ENCODE measurements at places on chromosomes 1 and 21.

DNA sequence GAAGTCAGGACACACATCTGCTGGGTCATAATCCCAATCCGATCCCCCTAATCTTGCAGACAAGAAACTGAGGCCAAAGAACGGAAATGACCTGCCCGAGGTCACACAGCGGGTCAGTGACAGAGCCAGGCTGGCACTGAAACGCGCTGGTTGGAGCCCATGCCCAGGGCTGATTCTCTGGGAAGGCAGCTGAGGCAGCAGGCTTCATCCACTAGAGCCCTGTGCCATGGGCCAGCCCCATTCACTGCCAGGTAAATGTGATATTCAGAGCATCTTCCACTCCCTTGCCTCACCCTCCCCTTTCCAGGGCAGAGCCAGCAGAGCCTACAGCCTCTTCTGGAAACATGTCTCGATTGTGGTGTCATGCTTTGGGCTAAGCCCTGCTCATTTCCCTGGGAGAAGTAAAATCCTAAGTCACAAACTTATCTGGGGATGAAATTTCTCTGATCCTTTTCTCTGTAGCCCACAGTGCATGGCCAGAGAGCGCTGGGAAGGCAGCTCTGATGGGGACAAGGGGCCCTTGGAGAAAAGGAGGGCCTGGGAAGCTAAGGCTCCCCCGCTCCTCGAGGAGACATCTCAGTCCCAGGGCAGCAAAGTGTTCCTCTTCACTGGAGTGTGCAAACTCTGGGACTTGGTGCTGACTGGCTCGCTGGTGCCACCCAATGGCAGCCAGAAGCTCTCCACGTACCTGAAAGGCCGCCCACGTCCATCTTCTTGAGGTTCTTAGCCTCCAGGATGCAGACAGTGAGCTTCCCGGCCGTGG is 110.4 kb downstream of the SYT2 start:
- peak; percentile 57 for DNase-seq
- no peaks in the 10 kb centered on the region for H3K27me3 ChIP-seq
- H3K4me1 ChIP-seq, result no peaks in the 10 kb centered on the region
- H3K4me3 ChIP-seq, result no peak overlapping the region

- no peak overlapping the region for H3K4me3 ChIP-seq
- H3K27me3 ChIP-seq, result peaks cover 57% of the 10 kb centered on the region
- peaks cover 17% of the 10 kb centered on the region for H3K4me1 ChIP-seq
Measured at GRCh38 chr1:1034439-1034781, 14.5 kb downstream of the AGRN start.

- H3K36me3 ChIP-seq, result no peaks in the 10 kb centered on the region
- H3K4me1 ChIP-seq, result peaks cover 8% of the 10 kb centered on the region
- H3K27me3 ChIP-seq, result no peaks in the 10 kb centered on the region
- DNase-seq, result peak; percentile 86
- no peak within 1 kb of the TSS for H3K27ac ChIP-seq
Measured at GRCh38 chr1:109397581-109398342, at the start of gene SORT1. Gene SORT1 (minus strand): TSS chr1:109397918. CDS start chr1:109397892, 26 bp downstream.

DNA sequence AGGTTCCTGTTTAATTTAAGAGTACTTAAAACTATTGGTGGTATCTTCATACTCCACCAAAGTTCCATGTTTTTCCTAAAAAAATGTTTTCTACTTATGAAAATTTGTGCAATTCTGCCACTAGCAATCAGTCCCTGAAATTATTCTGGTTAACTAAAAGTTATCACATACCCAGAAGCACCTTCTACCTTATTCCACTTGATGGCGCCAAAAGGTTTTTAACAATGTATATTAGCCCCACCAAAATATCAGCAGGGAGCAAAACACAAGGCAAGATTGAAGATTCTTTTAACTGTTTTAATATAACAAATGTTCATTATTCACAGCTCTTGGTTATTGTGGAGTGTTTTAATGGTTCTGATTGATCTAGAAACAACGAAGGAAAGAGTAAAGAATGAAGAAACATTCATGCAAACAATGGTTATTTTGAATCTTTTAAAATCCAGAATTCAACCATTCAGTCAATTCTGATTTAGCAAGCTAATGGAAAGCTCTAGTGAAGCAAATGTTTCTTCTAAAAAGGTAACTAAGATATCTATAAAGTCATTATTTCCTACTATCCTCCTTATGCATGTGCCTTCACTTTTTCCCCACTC is 67.2 kb downstream of the TTLL7 start:
- H3K36me3 ChIP-seq, result no peaks in the 10 kb centered on the region
- no peaks in the 10 kb centered on the region for H3K27me3 ChIP-seq
- H3K27ac ChIP-seq, result no peak overlapping the region
- no peak overlapping the region for H3K4me3 ChIP-seq

- no peak overlapping the region for H3K4me3 ChIP-seq
- peaks cover 20% of the 10 kb centered on the region for H3K4me1 ChIP-seq
- DNase-seq, result no peak
- H3K27ac ChIP-seq, result no peak overlapping the region
- no peaks in the 10 kb centered on the region for H3K36me3 ChIP-seq
Measured at GRCh38 chr1:201015551-201016091, 7.9 kb downstream of the KIF21B start.

DNA sequence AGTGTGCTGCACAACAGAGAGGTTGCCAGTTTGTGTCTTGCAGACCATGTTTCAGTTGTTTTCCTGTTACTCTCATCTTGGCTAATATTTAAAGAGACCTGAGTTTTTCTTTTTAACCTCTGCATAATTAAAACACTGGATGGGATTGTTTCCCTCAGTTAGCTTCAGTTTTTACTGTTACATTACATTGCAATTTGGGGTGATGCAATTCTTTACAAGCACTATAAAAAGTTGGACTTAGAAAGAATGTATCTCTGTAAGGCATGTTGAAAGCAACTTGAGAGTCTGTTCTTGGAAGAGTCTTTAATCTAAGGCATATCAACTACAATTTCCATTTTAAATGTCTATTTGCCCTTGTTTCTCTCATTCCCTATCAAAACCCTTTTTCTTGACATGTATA is 99.1 kb downstream of the DNM3 start:
- no peaks in the 10 kb centered on the region for H3K27me3 ChIP-seq
- no peaks in the 10 kb centered on the region for H3K36me3 ChIP-seq
- H3K4me1 ChIP-seq, result peaks cover 14% of the 10 kb centered on the region
- no peak for DNase-seq
- no peak overlapping the region for H3K27ac ChIP-seq

DNA sequence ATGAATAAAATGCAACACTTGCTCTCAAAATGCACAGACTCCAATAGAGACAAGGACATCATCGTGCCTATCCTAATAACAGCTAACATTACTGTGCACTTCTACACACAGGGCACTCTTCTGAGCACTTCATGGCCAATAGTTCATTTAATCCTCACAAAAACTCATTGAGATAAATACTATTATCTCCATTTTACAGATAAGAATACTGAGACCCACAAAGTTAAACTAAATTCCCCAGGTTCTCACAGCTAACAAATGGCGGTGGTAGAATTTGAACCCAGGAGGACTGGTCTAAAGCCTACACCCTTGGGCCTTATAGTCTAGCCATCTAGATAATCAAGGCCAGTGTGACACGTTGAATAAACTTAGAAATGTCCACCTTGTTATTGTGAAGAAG is 328.6 kb downstream of the RRAGC start:
- no peaks in the 10 kb centered on the region for H3K4me1 ChIP-seq
- H3K36me3 ChIP-seq, result no peaks in the 10 kb centered on the region
- no peaks in the 10 kb centered on the region for H3K27me3 ChIP-seq

DNA sequence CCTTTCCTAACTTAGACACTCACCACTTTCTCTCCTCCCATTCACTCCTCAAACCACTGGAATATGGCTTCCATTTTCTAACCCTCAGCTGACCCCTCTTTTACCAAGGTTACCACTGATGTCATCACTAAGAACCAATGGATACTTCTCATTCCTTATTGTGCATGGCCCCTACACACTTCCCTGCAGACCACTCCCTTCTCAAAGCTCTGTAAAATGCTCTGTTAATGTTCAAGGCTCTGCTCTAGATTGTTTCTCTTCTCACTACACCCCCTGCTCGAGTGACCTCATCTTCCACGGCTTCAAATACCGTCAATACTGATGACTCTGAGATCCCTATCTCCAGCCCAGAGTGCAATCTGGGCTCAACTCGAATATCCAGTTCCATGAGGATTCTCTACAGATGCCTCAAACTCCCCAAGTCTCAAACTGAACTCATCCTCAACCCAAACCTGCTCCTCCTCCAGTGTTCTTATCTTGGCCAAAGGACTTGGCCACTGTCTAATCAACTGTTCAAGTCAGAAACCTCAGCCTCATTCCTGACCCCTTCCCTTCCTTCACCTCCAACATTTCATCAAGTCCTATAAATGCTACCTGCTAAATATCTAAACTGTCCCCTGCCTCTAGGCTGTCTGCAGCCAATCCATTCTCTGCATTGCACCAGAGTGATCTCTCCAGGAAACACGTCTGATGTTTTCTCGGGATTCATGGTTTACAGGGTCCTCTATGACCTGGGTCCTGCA is 41.3 kb upstream of the BMP8B start:
- H3K27ac ChIP-seq, result no peak overlapping the region
- no peaks in the 10 kb centered on the region for H3K36me3 ChIP-seq
- H3K27me3 ChIP-seq, result no peaks in the 10 kb centered on the region
- H3K4me3 ChIP-seq, result no peak overlapping the region
- H3K4me1 ChIP-seq, result no peaks in the 10 kb centered on the region

DNA sequence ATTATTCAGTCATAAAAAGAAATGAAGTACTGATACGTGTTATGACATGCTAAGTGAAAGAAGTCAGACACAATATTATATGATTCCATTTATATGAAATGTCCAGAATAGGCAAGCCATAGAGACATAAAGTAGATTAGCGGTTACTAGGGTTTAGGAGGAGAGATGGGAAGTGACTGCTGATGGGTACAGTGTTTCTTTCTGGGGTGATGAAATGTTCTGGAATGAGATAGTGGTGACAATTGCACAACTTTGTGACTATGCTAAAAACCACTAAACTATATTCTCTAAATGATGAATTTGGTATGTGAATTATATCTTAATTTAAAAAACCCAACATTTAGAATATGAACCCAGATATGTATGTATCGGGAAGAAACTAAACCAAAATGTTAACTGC is 27.6 kb downstream of the IPP start:
- H3K27me3 ChIP-seq, result no peaks in the 10 kb centered on the region
- no peak overlapping the region for H3K4me3 ChIP-seq
- H3K27ac ChIP-seq, result no peak overlapping the region
- DNase-seq, result no peak

- H3K36me3 ChIP-seq, result no peaks in the 10 kb centered on the region
- no peak overlapping the region for H3K4me3 ChIP-seq
- no peaks in the 10 kb centered on the region for H3K4me1 ChIP-seq
- no peak overlapping the region for H3K27ac ChIP-seq
Measured at GRCh38 chr1:17594690-17595601, 55.4 kb downstream of the ARHGEF10L start.

DNA sequence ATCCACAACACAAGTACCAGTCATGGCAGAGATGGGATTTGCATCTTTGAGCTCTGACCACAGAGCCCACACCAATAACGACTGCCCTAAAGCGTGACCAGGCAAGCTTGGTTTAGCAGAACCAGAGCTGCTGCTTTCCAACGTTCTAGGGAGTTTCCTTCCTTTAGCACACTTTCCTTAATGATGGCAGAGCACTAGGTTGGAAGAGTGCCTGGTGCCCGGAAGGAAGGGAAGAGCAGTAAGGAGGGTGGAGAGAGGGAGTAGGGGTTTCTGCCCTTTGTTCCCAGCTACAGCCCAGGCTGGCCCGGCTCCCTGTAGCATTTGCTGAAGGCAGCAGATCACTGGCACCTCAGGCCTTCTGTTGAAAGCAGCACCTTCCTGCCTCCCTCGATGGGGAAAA is 6.1 kb upstream of the EVA1C start:
- no peak overlapping the region for H3K4me3 ChIP-seq
- peaks cover 11% of the 10 kb centered on the region for H3K4me1 ChIP-seq
- DNase-seq, result no peak

DNA sequence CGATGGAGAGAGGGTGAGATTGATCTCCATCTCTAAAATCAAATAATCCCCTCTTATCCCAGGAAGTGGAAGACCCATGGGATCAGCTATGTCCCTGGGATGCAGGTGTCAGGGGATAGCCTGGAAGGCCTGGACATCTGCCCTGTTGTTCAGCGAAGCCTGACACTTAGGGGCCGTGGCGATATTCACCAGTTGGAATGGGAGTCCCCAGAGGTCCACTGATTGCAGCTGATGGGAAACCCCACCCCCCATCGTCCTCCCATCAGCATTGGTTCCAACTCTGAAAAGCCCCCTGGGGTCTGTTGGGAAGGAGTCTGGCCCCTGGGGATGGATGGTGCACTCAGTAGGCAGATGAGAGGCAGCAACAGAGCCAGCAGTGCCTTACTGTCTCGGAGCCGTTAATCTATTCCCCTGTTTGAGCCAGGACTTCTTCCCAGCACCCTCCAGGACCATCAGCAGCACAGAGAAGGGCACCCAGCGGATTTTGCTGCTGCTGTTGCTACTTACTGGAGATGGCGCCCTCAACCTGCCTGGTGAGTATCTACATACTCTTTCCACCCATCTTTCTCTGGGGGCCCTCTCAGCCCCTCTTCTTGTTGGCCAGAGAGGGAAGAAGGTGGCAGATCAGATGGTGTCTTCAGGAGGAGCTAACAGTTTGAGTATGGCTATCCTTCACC is 13.4 kb downstream of the CATSPER4 start:
- H3K27ac ChIP-seq, result no peak overlapping the region
- H3K36me3 ChIP-seq, result no peaks in the 10 kb centered on the region
- H3K4me3 ChIP-seq, result no peak overlapping the region
- no peaks in the 10 kb centered on the region for H3K27me3 ChIP-seq
- no peak for DNase-seq

- H3K4me3 ChIP-seq, result no peak overlapping the region
- H3K27me3 ChIP-seq, result no peaks in the 10 kb centered on the region
Measured at GRCh38 chr1:97721221-97721620, 199.6 kb downstream of the DPYD start.

- no peaks in the 10 kb centered on the region for H3K36me3 ChIP-seq
- H3K4me3 ChIP-seq, result no peak overlapping the region
- H3K27me3 ChIP-seq, result no peaks in the 10 kb centered on the region
- H3K27ac ChIP-seq, result no peak overlapping the region
- H3K4me1 ChIP-seq, result no peaks in the 10 kb centered on the region
- no peak for DNase-seq
Measured at GRCh38 chr1:81559662-81560350, 240.9 kb upstream of the ADGRL2 start.

DNA sequence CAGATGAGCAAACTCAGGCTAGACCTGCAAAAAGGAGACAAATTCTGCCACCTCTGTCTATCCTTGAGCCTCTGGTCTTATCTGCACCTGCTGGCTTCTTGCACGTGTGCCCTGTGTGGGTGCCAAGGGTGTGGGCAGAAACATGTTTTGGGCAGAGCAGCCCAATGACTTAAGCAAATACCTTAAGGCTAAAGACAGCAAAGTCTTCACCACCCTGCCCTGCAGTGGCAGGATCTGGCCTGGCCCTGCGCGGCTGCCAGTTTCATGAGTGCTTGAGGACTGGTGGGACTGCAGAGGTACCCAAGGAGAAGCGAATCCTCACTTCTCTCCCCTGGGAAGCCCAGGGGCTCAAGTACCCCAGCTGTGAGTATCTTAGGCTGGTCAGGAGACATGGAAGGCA is 3.8 kb upstream of the SLC26A9 start:
- no peaks in the 10 kb centered on the region for H3K36me3 ChIP-seq
- no peak overlapping the region for H3K4me3 ChIP-seq
- H3K27ac ChIP-seq, result no peak overlapping the region

- H3K4me1 ChIP-seq, result no peaks in the 10 kb centered on the region
- H3K4me3 ChIP-seq, result no peak overlapping the region
- H3K27ac ChIP-seq, result no peak overlapping the region
- no peaks in the 10 kb centered on the region for H3K27me3 ChIP-seq
- H3K36me3 ChIP-seq, result no peaks in the 10 kb centered on the region
Measured at GRCh38 chr1:208606959-208607358, 362.8 kb upstream of the PLXNA2 start.
